Activated CD4-positive, alpha-beta memory T cell treated with anti-CD3 and anti-CD28 coated beads, Interleukin-2, amount 10 ng/mL, durations not matched to agents 7 days and 5 days (primary cell): ENCODE measurements at places on chromosomes 11 and 22.

GRCh38 chr11:78339945-78340344 lies 77.7 kb downstream of the GAB2 start:
- DNase-seq: no peak

GRCh38 chr22:49068861-49069500 lies 758.7 kb downstream of the BRD1 start:
- DNase-seq: no peak

- DNase-seq: no peak
Observed at GRCh38 chr11:106101819-106102218, 24.4 kb downstream of the AASDHPPT start.

DNA sequence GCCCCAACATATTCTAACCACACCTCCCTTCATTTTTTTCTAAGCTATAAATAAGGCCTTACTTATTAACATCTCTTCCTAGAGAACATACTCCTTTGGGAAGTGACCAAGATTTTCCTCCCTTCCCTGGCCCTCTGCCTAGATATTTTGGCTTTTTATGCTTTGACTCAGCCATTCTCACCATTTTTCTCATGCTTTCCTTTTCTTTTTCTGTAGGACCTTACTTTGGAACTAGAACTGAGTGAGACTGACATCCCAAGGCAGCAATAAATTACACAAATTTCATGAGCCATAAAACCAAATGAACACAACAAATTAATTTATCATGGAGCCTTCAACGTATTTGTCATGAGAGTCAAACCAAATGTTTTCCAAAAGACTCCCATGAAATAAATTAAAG lies 142.7 kb upstream of the CTSC start:
- DNase-seq: no peak

GRCh38 chr11:20474882-20475517 lies 87.5 kb downstream of the PRMT3 start:
- no peak for DNase-seq

DNA sequence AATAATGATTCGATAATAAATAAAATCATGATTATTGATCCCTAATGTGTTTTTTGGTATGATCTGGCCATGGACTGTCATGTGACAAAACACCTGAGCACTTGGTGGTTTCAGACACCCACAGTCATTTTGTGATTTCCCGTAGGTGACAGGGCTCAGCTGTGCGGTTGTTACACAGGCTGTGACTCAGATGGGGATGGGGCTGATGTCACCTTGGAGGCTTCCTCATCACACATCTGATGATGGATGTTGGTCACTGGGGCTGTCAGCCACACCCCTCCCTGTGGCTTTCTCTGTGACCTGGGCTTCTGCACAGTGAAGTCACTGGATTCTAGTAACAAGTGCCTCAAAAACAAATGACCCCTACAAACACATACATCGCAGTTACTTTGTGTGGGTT lies 995.1 kb downstream of the BRD1 start:
- DNase-seq: peak; percentile 46

- DNase-seq: no peak
Observed at GRCh38 chr11:95521133-95521542, 268.4 kb downstream of the FAM76B start.

DNA sequence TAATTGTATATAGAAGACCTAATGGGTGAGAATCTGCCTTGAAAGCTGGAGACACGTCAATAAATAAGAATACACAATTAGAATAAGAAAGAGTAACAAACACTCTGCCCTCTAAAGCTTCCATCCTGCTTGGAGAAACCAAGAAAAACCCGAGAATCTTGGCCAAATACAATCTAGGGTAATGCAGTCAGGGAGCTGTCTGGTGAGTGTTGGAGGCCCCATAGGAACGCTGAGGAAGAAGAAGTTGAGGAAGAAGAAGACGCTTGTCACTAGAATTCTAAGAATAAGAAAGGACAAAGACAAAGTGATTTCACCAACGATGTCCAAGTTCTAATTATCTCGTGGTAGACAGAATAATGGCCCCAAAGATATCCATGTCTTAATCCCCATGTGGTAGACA lies 4485.9 kb upstream of the OR11H1 start:
- DNase-seq: no peak

GRCh38 chr22:21038405-21038804 lies 6.0 kb upstream of the SLC7A4 start:
- DNase-seq: no peak
